Activated T-helper 1 cell treated with anti-CD3 and anti-CD28 coated beads, Interleukin-12 subunit alpha, Interleukin-12 subunit beta, Interleukin-2, Interleukin-4 antibody, amounts not matched to agents 30 ng/mL and 10 ng/mL and 1 ng/mL, durations not matched to agents 14 hours and 24 hours and 36 hours (primary cell): ENCODE measurements at places on chromosomes 6 and 20.

DNA sequence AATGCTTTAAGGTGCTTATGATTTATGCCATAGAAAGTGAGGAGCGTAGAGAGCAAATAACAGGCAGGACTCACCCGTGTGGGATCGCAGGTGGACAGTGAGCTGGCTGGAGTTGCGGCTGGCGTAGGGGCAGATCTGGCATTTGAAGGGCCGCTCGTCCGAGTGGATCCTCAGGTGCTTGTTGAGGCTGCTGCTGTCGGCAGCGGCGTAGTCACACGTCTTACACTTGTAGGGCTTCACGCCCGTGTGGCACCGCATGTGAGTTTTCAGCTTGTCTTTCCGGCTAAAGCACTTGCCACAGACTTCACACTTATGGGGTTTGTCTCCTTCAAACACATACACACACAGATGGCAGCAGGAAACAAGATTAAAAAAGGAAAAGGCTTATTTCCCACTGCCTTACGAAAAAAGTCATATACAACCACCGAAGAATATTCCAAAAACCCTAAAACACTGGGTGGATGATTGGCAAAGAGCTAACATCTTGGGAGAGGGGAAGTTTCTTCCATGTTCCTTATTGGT is 31.5 kb downstream of the ZFP64 start:
- DNase-seq, result no peak

DNA sequence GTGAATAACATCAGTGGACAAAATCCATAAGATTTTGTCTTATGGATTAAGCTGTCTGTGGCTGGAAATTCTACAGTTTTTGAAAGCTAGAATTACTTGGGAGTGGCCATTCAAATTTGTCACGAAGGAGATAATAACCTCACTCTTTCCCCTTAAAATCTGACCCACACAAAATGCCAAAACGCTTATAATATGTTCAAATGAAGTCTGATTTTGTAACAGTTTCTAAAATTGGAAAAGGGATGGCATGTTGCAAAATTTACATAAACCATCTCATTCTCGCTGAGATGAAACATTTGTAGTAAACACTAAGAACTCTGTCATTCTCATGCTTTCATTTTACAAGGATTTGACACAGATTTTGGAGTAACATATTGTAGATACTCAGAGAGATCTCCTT is 112.7 kb downstream of the GJA1 start:
- no peak for DNase-seq

DNA sequence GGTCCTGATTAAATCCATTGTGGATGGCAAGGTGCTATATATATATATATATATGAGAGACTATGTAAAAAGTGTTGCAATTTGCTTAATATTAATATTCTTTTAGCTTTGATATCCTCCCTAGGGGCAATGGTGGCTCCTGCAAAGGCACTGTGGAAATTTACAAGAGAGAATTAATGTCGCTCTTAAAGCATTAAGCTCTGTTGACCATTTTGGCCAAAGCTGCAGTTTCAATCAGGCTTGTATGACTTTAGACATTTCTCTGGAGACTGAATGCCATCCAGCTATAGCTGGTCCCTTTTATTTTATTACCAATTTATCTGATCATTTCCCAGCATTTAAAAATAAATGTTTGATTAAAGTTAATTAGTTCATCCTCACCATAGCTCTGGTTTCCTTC is 155.3 kb downstream of the JARID2 start:
- DNase-seq, result no peak

DNA sequence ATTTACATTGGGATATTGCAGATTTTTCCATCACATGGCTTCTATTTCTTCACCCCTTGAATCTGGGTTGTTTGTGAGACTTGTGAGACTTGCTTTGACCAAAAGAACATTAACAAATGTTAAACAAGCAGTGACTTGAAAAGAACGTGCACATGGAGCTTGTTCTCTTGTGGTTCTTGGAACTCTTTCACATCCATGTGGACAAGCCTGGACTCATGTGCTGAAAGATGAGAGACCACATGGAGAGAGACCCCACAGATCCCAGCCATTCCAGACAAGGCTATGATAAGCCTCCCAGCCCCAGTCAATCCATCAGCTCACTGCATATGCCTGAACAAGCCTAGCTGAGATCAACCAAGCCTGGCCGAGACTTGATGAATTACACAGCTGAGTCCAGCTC is 1365.7 kb upstream of the GJE1 start:
- no peak for DNase-seq

DNA sequence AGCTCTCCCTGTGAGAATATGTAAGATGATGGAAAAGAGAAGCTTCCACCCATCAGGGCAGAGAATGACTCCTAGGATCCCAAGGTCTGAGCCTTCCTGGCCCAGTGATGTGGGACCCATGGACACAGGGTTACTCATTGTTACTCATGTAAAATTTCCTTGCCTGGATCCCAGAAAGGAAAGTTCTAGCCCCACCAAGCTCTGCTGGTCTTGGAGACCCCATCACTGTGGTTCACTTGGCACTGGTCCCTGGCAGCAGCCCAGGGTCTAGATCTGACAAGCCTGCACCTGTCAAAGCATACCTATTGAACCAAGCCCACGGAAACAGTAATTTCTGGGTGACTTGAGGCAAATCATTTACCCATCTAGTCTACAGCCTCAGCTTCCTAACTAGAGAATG is 22.1 kb downstream of the MDGA1 start:
- DNase-seq, result no peak

- no peak for DNase-seq
These were observed 119.2 kb upstream of the SASH1 start for GRCh38 chr6:148223424-148223842.

GRCh38 chr6:147738099-147738498 is 229.6 kb downstream of the SAMD5 start:
- DNase-seq, result no peak

- DNase-seq, result no peak
These were observed 972.9 kb upstream of the FLRT3 start for GRCh38 chr20:15310361-15310760.

GRCh38 chr6:88807622-88808021 is 155.8 kb downstream of the RNGTT start:
- DNase-seq, result no peak

DNA sequence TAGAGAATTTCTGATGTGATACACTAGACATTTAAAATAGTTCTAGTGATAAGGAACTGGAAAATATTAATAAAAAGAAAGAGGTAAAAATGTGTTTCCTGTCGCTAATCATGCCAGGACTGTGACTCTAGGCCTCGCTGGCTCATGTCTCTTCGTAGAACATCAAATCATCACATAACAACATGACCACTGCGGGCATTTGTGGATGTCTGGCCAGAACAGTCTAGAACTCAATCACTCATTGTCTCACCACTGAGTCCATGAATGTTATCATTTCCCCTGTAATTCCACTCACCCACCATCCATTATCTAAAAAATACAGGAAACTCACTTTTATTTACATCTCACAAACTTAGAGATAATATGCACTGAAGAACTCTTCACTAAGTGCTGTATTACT is 3.4 kb downstream of the HMGN3 start:
- no peak for DNase-seq

- no peak for DNase-seq
These were observed 198.2 kb downstream of the ERMARD start for GRCh38 chr6:169949511-169950097.

DNA sequence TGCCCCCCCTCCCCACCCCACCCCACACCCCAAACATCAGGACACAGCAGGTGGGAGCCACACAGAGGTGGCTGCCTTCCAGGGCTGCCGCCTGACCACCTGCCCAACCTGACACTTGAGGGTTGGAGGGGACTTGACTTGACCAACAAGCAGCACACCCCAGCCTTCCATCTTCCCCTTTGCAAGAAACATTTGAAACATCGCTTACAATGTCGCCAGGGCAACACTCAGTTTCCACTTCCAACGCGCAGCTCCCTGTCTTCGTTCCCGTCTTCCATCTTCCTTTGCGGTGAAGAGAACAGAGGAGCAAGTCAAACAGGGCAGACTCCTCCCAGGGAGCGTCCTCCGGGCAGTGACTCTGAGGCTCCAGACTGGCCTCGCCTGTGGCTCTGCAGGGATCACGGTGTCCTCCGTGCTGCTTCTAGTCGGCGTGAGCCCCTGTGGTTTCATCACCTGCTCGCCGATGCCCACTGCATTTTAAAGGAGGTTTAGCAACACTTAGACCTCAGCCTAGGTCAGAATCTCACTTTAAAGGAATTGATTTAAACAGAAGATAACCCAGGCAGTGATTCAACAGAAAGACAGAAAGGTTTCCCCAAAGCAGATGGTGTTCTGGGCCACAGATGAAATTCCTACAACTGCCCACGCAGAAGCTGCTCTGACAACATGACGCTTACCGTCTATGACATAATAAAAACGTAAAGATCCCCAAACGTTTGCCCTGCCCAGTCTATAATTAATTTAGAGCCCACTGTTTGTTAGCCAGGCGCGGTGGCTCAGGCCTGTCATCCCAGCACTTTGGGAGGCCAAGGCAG is 130.8 kb downstream of the TAF4 start:
- DNase-seq, result no peak

DNA sequence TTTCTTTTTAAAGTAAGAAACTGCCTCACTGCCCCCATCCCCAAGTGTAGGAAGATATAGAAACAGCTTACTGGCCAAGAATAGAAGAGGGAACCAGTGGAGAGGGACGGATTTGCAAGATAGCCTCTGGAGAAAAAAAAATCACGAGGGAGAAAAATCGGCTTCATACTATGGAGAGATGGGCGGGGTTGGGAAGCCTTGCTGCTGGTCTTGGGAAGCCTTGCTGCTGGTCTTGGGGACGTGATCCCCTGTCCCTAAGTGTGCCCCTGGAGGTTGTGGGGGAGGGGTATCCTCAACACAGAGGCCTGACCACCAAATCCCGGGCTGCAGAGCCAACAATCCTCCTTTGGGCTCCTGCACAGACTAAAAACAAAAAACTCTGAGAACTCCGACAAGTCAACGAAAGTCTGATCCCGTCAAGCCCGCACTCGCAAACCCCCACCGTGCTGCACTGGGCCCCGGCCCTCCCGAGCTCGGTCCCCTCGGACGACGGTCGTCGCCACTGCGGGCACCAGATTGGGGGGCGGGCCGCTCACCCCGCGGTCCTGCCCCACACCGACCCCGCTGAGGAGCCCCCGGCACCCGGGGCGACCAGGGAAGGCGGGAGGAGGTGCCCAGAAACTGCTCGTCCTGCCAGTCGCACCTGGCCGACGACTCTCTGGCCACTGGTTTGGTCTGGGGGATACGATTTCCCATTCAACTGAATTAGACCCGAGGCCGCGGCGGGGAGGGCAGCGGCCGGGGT is 750 bp downstream of the MAP7 start:
- no peak for DNase-seq

GRCh38 chr20:35511814-35512420 is 17.5 kb downstream of the C20orf173 start:
- DNase-seq, result no peak

DNA sequence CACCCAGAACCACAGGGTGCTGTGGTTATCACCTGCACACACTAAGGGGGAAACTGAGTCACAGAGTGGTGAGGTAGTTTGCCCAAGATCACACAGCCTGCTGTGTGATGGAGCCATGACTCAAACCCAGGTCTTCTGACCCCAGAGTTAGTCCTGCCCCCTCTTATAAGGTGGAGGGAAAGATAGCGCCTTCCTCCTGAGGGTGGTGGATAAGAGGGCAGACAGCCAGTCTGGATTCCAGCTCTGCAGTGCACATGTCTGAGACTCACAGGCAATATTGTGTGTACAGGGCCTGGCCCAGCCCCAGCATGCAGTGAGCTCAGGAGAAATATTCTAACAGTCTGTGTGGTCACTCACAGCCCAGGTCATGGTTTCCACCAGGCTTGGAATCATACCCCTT is 393.7 kb downstream of the CDH4 start:
- no peak for DNase-seq

- no peak for DNase-seq
These were observed 24.5 kb downstream of the TSHZ2 start for GRCh38 chr20:52996658-52997057.

DNA sequence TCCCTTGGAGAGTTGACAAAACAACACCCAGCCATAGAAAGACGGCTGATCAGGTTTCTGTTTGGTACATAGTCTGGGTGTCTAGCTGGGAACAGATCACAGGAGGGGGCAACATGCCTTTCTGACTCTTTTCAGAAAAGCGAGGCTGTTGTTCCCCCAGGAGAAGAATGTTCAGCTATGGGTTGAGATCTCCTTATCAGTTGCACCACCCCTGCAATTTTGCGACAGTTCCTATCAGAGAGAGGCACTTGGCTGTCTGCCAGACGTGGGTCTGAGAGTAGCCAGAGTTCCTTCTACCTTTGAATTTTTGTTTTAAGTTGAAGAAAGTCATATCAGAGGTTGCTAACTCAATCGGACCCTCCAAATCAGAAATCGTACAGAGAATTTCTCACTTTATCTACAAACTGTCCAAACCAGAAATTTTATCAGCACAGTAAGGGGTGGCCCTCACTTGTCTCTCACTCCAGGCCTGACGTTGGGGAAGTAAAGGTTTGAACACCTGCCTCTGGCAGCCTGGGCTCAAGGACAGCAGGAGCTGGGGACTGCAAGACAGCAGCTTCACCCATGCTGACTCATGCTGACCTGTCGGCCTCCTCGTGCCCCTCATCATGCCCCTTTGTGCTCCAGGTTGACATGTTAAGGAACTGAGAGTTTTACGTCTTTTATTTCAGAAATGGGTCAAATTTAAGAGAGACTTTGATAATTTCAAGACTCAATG is 42.3 kb downstream of the TMC2 start:
- no peak for DNase-seq

GRCh38 chr20:34618676-34619075 is 58.2 kb downstream of the PIGU start:
- no peak for DNase-seq

- no peak for DNase-seq
These were observed 91.8 kb downstream of the PLEKHG1 start for GRCh38 chr6:150691463-150691862.

GRCh38 chr20:63567386-63568169 is 6.5 kb downstream of the HELZ2 start:
- peak; percentile 59 for DNase-seq

GRCh38 chr6:124982669-124983068 is 20.4 kb downstream of the RNF217 start:
- no peak for DNase-seq

GRCh38 chr6:75275067-75275466 is 9.5 kb downstream of the TMEM30A start:
- DNase-seq, result no peak

- DNase-seq, result no peak
These were observed 20.1 kb downstream of the FRMD1 start for GRCh38 chr6:168058691-168059551.

DNA sequence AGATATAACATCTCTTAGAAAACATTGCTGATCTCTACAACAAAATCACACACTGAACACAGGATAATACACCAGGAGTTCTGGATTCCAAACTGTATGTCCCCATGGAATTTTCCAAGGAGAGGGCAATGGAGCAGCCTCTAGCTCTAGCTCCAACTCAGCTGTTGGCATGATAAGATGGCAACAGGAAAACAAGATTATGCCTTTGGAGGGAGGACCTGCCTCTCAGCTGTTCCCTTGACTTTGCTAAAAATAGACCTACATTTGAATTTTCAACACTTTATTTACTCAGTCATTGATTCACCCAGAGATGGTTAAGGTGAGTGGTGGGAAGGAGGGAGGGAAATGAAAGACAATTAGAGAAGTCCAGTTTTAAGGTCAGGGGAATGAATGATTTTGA is 246.7 kb downstream of the ALDH8A1 start:
- no peak for DNase-seq
